Activated naive CD8-positive, alpha-beta T cell treated with anti-CD3 and anti-CD28 coated beads for 36 hours (primary cell): ENCODE measurements at places on chromosomes 12 and 14. TPM values are rescaled to one million over a fixed set of nuclear protein-coding genes. Genes with fewer than 3 reads are reported as not detected.

DNA sequence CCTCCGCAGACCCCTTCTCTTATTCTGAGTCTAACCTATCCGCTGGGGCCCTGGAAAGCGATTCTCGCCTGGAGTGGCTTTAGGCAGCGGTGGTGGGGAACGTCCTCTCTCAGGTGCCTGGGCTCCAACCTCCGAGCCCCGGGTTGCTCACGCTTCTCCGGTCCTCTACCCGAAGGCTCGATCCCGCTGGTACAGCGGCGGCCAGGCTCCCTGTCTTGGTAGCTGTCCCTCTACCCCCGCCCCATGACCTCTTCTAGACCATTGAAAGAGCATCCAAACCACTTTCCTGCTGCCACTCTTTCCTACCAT is 505 bp upstream of the HEBP1 start:
- H3K4me1 ChIP-seq, result peaks cover 24% of the 10 kb centered on the region
- no peak for DNase-seq
- peak overlapping the region; percentile 79 for H3K4me3 ChIP-seq
- peak overlapping the region; percentile 1 for H3K27ac ChIP-seq

GRCh38 chr14:32625211-32625610 is 296.1 kb downstream of the AKAP6 start:
- H3K27ac ChIP-seq, result no peak overlapping the region
- H3K27me3 ChIP-seq, result peaks cover 5% of the 10 kb centered on the region
- H3K36me3 ChIP-seq, result no peaks in the 10 kb centered on the region
- H3K4me3 ChIP-seq, result no peak overlapping the region
- DNase-seq, result no peak

GRCh38 chr14:64951724-64952123 is 9.2 kb upstream of the GPX2 start:
- no peak overlapping the region for H3K27ac ChIP-seq
- H3K4me3 ChIP-seq, result no peak overlapping the region
- peaks cover 6% of the 10 kb centered on the region for H3K4me1 ChIP-seq
- no peak for DNase-seq

DNA sequence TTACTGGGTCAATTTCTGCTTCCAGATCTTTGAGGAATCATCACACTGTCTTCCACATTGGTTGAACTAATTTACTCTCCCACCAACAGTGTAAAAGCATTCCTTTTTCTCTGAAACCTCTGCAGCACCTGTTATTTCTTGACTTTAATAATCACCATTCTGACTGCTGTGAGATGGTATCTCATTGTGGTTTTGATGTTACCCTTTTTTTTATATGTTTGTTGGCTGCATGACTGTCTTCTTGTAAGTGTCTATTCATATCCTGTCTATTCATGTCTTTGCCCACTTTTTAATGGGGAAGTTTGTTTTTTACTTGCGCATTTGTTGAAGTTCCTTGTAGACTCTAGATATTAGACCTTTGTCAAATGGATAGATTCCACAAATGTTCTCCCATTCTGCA is 324.9 kb downstream of the NAV3 start:
- H3K27me3 ChIP-seq, result no peaks in the 10 kb centered on the region
- DNase-seq, result no peak
- H3K27ac ChIP-seq, result no peak overlapping the region
- no peak overlapping the region for H3K4me3 ChIP-seq
- no peaks in the 10 kb centered on the region for H3K36me3 ChIP-seq
- H3K4me1 ChIP-seq, result no peaks in the 10 kb centered on the region

- H3K27me3 ChIP-seq, result no peaks in the 10 kb centered on the region
- H3K4me1 ChIP-seq, result no peaks in the 10 kb centered on the region
- H3K4me3 ChIP-seq, result no peak overlapping the region
- no peaks in the 10 kb centered on the region for H3K36me3 ChIP-seq
- no peak overlapping the region for H3K27ac ChIP-seq
Observed at GRCh38 chr14:48853159-48853558, 733.0 kb downstream of the RPS29 start.

Gene TSHR
- total RNA-seq, result not detected

GRCh38 chr12:131869871-131870418 is 24.5 kb upstream of the ULK1 start:
- no peak overlapping the region for H3K27ac ChIP-seq
- no peak overlapping the region for H3K4me3 ChIP-seq
- H3K36me3 ChIP-seq, result no peaks in the 10 kb centered on the region
- H3K4me1 ChIP-seq, result no peaks in the 10 kb centered on the region

Gene RPL10L
- total RNA-seq, result not detected

GRCh38 chr12:109475993-109476806 is 900 bp downstream of the KCTD10 start:
- DNase-seq, result no peak
- peak overlapping the region; percentile 100 for H3K27ac ChIP-seq
- peak overlapping the region; percentile 99 for H3K4me3 ChIP-seq

DNA sequence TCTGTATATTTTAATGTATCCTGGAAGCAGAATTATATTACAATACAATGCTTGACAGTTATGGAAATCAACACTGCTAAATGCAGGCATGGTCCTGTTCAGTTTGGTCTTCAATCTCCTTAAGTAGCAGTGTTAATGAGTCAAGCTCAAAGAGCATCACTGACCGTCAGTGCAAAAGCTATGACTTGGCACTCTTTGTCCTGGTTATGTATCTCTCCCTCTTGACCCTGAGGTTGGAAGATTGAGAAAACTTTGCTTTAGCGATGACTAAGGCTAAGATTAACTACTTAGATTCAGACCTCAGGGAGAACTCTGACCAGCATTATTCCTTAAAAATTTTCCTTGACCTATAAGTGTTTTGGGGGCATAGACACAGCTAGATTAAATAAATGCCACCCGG is 10.9 kb downstream of the CLEC7A start:
- H3K27ac ChIP-seq, result no peak overlapping the region
- no peaks in the 10 kb centered on the region for H3K27me3 ChIP-seq
- DNase-seq, result no peak
- no peaks in the 10 kb centered on the region for H3K4me1 ChIP-seq

DNA sequence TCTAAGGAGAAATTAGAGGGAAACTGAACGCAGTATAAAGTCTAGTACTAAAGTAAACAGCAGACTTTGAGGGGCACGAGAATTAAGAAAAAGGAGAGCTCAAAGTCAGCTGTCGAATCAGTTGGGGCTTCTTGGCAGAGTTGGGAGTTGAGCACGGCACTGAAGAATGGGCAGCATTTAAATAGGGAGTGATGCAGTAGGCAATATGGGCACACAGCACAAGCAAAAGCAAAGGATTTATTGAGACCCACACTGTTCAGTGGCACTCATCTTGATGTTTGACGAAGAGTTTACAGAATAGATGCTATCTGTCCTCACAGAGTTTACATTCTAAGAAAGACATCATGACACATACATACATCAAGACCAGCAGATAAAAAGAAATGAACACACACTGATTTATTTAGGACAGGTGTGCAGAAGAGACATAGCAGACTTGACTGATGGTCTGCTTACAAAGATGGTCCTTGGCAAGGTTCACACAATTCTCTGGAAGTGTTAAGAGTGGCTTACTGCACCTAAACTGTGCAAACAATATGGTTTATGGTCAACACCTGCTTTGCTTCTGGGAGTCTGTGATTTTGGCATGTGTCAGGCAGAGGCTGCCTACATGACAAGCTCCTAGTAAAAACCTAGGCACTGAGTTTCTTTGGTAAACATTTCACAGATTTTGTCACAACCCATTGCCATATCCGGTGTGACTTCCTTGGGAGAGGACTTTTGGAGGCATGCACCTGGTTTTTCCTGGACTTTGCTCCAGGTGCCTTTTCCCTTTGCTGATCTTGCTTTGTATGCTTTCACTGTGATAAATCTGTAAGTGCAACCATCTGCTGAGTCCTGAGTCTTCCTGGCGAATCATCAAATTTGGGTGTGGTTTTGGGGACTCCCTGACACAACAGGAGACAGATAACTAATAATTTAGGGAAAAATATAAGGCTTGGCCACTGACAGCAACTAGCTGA is 26.3 kb downstream of the ALKBH1 start:
- H3K36me3 ChIP-seq, result peaks cover 14% of the 10 kb centered on the region
- peaks cover 5% of the 10 kb centered on the region for H3K4me1 ChIP-seq
- DNase-seq, result no peak
- no peak overlapping the region for H3K27ac ChIP-seq
- H3K4me3 ChIP-seq, result no peak overlapping the region

Gene OR10G3
- total RNA-seq, result not detected

- H3K4me1 ChIP-seq, result no peaks in the 10 kb centered on the region
- H3K27ac ChIP-seq, result no peak overlapping the region
- no peak overlapping the region for H3K4me3 ChIP-seq
Observed at GRCh38 chr12:85775091-85775490, 61.1 kb downstream of the RASSF9 start.

Gene DENND5B
- total RNA-seq, result 0.16 TPM

- H3K36me3 ChIP-seq, result no peaks in the 10 kb centered on the region
- H3K27ac ChIP-seq, result no peak overlapping the region
- DNase-seq, result no peak
- H3K4me3 ChIP-seq, result no peak overlapping the region
- peaks cover 12% of the 10 kb centered on the region for H3K27me3 ChIP-seq
- H3K4me1 ChIP-seq, result no peaks in the 10 kb centered on the region
Observed at GRCh38 chr12:90246688-90247087, 538.0 kb upstream of the ATP2B1 start.

DNA sequence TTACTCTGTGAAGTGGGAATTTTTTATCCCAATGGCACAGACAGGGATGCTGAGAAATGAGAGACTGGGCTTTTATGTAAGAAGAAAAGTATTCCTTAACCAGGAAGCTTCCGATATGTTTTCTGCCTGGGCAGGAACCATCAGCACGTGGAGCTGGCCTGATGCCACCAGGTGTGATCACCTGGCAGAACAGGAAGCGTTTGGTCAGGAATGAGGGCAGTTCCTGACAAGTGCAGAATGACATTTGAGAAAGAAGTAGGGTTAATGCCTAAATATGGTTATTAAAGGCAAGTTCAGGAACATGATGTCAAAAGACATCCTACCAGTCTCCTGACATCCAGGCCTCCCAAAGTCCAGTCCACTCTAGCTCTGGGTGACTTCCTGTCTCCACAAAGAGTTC is 210.3 kb downstream of the NUAK1 start:
- H3K4me1 ChIP-seq, result no peaks in the 10 kb centered on the region
- no peak overlapping the region for H3K4me3 ChIP-seq
- H3K36me3 ChIP-seq, result no peaks in the 10 kb centered on the region
- H3K27me3 ChIP-seq, result no peaks in the 10 kb centered on the region

- H3K4me3 ChIP-seq, result no peak overlapping the region
- no peaks in the 10 kb centered on the region for H3K4me1 ChIP-seq
- no peaks in the 10 kb centered on the region for H3K27me3 ChIP-seq
- no peaks in the 10 kb centered on the region for H3K36me3 ChIP-seq
- DNase-seq, result no peak
- no peak overlapping the region for H3K27ac ChIP-seq
Observed at GRCh38 chr14:102751088-102751487, 26.2 kb upstream of the TRAF3 start.

DNA sequence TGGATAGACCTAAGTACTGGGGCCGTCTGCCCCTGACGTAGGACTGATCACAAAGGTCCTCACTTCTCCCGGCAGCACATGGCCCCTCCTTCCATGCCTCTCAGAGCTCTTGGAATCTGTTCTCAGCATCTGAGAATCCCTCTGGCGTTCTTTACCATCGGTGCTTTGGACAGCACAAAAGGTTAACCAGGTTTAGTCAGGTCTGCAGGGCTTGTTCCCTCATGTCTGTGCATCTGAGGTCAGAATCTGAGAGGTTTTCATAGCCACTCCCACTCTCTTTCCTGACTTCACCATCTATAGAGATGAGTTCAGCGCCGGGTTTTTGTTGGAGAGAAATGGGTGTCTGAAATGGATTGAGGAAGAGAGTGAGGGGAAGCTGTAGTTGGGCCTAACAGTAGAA is 130.0 kb upstream of the ARHGAP5 start:
- H3K27me3 ChIP-seq, result peaks cover 16% of the 10 kb centered on the region
- no peak overlapping the region for H3K4me3 ChIP-seq
- no peaks in the 10 kb centered on the region for H3K36me3 ChIP-seq
- H3K4me1 ChIP-seq, result peaks cover 4% of the 10 kb centered on the region
- H3K27ac ChIP-seq, result no peak overlapping the region

- DNase-seq, result no peak
- no peak overlapping the region for H3K4me3 ChIP-seq
- H3K4me1 ChIP-seq, result peaks cover 15% of the 10 kb centered on the region
- H3K27ac ChIP-seq, result no peak overlapping the region
Observed at GRCh38 chr12:92606956-92607355, 95.8 kb upstream of the PLEKHG7 start.

Gene CLEC6A
- total RNA-seq, result not detected

Gene ASB2
- total RNA-seq, result 26.4 TPM

DNA sequence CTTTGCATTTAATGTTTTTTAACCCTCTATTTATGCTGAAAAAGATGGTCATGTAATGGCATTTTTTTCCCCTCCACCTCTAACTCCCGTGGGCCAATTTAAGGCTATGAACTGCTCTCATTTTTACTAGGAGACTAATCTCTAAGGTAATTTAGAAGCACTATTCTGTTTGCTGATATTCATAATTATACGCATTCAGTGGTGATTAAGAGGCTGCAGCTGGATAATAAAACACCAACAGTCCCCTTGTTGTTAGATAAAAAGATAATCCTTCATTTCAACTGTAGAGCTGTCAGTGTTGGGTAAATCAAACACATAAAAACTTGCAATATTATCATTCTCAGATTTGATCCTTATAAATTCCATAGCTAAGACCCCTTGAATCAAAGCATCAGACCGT is 8.9 kb downstream of the MYO1H start:
- no peak overlapping the region for H3K27ac ChIP-seq
- no peak overlapping the region for H3K4me3 ChIP-seq
- H3K36me3 ChIP-seq, result no peaks in the 10 kb centered on the region

- H3K4me1 ChIP-seq, result no peaks in the 10 kb centered on the region
- H3K36me3 ChIP-seq, result no peaks in the 10 kb centered on the region
- DNase-seq, result no peak
- no peak overlapping the region for H3K4me3 ChIP-seq
- no peak overlapping the region for H3K27ac ChIP-seq
Observed at GRCh38 chr12:63967358-63968145, 123.1 kb downstream of the SRGAP1 start.

GRCh38 chr14:24692382-24693352 is 58.7 kb upstream of the GZMB start:
- peak overlapping the region; percentile 38 for H3K4me3 ChIP-seq
- no peaks in the 10 kb centered on the region for H3K36me3 ChIP-seq
- H3K27me3 ChIP-seq, result peaks cover 9% of the 10 kb centered on the region
- H3K4me1 ChIP-seq, result peaks cover 35% of the 10 kb centered on the region

DNA sequence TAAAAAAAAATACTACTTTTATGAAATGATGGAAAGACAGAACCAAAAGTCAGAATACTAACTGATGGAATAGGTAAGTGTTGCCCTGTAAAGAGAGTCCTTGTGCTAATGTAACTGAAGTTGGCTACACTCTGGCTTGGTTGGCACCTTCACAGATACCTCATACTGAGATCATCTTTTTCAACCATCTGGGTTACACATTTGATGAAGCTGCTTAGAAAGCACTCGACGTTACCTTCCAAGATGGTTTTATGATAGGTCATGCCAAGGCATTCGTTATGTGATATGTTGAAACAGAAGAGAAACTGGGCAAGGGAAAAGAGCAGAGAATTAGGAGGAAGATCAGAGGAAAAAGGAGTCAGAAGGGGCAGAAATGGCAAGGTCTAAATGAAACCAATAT is 203.8 kb downstream of the ADAMTS20 start:
- DNase-seq, result no peak
- H3K27ac ChIP-seq, result no peak overlapping the region
- H3K4me3 ChIP-seq, result no peak overlapping the region
- H3K27me3 ChIP-seq, result no peaks in the 10 kb centered on the region
- no peaks in the 10 kb centered on the region for H3K4me1 ChIP-seq
- H3K36me3 ChIP-seq, result no peaks in the 10 kb centered on the region
